ENCODE measurements at places on chromosomes 7 and 10.

DNA sequence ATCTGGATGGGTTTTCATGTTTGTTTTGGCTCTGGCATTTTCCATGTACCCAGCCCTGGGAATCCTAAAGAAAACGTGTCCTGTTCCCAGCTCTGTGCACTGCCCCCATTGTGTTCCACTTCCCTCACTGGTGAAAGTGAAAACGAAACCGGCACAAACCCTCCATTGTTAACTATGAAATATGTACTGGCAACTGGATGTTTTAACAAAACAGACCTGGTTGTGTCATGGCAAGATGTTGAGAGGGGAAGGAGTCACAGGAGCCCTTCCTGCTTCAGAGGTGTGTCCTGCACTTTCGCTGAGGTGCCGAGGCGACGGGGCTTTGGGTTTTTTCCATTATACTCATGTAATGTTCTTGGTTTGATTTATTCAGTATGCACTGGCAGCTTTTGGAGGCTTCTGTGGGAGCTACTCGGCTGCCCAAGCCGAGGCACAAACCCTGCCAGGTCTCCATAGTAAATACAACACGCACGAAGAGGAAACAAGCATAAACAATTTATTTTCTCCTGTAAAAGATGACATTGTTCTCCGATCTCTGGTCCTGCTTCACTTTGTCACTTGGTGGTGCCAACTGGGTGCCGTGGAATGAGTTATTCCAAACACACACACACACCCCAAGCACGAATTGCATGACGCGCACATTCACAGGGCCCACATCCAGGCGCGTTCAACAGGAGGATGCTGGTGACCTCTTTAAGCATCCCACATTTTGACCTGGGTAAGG, 118.2 kb downstream of the CDK6 start:
- peak; percentile 73 for DNase-seq

GRCh38 chr10:79286318-79286951, 60.8 kb upstream of the PPIF start:
- DNase-seq: peak; percentile 88

GRCh38 chr7:101420436-101420835, 57.8 kb downstream of the COL26A1 start:
- DNase-seq: peak; percentile 23

- no peak for DNase-seq
These were observed 19.9 kb upstream of the HSPB1 start for GRCh38 chr7:76282344-76283253.

GRCh38 chr7:5661942-5662341, 119.5 kb downstream of the RNF216 start:
- no peak for DNase-seq

GRCh38 chr7:50153148-50153547, 60.1 kb upstream of the ZPBP start:
- DNase-seq: no peak

DNA sequence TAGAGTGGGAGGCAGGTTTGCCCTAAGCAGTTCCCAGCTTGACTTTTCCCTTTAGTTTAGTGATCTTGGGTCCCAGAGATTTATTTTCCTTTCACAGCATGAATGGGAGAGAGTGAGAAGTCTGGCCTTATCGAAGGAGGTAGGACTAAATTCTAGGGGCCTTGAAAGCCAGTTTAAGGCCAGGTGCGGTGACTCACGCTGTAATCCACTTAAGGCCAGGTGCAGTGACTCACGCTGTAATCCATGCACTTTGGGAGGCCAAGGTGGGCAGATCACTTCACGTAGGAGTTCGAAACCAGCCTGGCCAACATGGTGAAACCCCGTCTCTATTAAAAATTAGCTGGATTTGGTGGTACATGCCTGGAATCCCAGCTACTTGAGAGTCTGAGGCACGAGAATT, 392.2 kb downstream of the ACTR3B start:
- no peak for DNase-seq

Data from stimulated activated CD4-positive, alpha-beta T cell treated with anti-CD3 and anti-CD28 coated beads, Interleukin-15, amount 100 ng/mL, for 24 hours (primary cell).